ENCODE measurements at places on chromosomes 3 and 15.

GRCh38 chr3:140234256-140234655 is 299.3 kb downstream of the CLSTN2 start:
- DNase-seq: no peak

DNA sequence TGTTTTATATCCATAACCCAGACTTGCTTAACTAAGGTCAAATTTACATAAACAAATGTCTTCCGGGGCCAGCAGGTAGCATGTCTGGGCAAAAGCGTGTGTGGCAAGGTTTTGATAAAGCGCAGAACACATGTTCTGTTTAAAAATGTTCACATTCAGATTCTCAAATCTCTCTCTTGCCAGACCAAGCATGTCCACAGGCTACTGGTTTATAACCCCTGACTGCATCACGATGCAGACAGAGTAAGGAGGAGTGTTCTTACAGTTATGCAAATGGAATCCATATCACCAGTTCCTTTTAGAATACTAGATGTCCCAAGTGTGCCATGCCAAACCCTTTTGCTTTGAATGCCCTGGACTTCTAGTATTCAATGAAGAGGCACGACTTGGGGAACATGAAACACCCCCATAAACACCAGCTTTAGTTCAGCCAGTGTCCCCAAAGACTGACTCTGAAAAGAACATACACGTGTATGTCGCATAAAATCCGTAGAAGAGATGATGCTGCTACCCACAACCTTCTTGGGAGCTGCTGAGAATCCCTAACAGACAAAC is 412.0 kb downstream of the CNTN4 start:
- no peak for DNase-seq

DNA sequence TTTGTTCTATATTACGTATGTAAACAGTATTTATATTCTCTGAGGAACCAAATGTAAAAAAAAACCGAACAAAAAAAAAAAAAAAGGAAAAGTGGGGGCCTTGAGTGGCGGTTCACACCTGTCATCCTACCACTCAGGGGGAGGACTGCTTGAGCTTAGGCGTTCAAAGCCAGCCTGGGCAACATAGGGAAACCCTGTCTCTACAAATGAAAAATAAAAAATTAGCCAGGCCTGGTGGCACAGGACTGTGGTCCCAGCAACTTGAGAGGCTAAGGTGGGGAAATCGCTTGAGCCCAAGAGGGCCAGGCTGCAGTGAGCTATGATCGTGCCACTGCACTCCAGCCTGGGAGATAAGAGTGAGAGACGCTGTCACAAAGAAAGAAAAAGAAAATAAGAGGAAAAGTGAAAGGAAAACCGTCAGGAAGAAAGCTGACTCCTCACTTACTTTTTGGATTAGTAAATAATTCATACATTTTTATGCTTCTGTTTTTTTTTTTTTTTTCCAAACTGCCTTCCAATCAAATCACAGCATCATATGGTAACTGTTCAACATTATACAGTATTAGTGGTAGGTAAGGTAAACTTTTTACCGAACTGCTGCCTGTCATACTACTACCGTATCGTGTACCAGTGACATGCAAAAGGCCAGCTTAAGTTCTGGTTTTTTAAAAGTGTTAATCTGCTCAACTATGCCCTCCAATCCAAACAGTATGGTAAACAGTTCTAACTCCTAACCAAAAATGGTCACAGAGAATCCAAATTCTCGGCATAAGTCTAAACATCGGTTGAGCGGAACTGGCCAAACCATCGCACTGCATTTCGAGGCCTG is 1.2 kb downstream of the PHC3 start:
- DNase-seq: peak; percentile 14

DNA sequence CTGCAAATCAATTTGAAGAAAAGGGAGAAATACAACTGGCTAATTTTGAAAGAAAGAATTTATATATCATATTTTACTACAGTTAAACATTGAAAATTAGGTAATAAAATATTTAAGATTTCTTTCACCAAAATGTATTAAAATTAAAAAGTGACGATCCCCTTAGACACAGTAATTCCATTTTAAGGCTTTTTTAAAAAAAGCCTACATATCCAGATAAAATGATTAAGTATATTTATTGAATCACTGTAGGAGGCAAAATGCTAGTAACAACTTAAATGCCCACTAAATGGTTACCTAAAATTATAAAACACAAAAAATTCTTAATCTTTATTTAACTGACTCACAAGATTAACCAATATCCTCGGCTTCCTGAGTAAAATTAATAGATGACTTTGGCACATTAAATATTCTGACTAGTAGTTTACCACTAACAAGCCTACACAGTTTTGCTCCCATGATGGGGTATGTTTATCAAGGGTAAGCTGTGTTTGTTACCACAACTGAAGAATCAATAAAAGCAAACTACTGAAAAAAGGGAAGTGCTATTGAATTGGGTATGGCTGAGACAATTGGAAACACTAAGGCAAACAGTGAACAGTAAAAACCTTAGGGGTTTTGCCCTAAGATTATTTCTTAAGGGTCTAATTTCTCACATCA is 28.4 kb downstream of the ANKRD28 start:
- DNase-seq: no peak

DNA sequence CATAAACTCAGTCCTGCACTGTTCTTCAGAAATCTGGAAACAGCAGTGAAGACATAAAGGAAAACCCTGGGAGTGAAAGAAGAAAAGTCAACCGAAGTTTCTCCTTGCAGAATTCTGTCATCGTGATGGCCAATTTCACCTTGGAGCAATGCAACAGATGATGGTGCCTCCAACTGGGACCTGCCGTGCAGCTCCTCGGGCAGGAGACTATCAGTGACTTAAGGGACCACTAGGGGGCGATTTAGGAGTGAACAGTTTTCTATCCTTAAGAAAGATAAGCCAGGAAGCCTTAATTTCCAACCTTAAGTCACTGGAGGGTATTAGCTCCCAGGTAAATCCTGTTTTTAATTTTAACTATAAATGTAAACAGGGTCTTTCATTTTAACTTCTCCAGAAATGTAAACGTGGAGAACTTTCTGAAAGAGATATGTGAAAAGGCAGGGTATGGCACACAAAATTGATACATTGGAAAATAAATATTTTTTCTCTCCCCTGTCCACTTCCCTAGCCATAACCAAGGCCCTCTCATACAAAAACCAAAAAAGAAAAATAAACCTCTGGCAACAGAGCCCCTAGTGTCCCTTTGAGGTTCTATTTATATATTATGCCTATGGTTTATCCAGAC is 116.3 kb downstream of the PDZRN3 start:
- peak; percentile 33 for DNase-seq

DNA sequence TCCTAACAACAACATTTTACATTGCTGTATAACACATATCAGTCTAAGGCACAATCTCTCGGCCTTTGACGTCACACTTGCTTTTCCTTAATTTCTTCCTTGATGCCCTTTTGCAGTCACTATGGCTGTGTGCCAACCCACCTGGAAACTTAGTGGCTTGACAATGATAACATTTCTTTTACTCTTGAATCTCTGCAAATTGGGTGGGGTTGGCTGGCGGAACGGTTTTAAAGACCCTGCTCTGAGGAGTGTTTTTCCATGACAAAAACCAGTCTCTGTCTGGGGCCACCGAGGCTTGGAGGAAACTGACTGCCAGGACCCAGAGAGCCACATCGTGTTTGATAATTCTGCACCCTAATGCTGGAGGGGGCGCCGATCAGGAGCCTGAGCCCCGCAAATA is 115.6 kb downstream of the KLF13 start:
- DNase-seq: no peak

- no peak for DNase-seq
Measured at GRCh38 chr3:10251006-10251405, 2.7 kb downstream of the TATDN2 start.

DNA sequence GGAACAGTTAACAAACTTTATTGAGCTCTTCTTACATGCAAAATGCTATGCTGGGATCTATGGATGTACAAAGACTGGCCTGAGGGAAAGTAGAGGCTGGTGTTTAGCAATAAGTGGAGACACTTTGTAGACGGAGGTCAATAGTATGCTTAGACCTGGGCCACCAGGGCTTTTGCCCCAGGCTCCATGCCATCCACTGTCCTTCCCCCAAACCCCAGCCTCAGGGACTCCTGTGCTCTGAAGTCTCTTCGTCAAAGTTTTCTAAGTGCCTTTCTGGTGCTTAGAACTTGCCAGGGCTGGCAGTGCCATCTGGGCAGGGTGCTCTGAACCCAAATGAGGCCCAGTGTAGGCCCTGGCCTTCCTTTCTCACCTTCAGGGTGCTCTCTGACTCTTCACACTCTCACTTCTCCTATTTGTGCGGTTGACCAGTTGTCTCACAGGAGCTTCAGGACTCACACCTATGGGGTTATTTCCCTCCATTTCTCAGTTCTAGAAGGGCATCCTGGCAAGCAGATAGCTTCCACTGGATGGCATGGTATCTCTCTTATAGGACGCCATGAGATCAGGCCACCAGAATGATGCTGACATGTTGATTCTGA is 21.8 kb upstream of the KCNAB1 start:
- no peak for DNase-seq

DNA sequence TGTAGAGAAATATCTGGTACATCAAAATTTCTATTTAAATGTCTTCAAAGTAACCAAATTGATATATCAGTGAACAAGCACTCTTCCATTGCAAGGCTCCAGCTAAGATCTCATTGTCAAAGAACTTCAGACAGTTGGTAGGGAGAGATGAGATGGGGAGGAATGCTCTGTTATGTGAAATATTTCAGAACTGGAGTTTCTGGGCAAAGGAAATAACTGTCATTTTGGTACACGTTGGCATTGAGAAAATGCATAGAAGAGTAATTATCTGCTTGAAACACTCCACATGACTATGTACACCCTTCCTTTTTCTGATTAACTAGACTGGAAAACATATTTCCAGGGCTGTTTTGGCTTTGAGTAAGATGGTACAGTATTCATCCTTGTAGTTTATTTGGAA is 297.5 kb upstream of the RASGRP1 start:
- no peak for DNase-seq

- peak; percentile 23 for DNase-seq
Measured at GRCh38 chr3:134677196-134677986, 26.6 kb upstream of the KY start.

GRCh38 chr15:69535101-69535638 is 82.6 kb downstream of the RPLP1 start:
- no peak for DNase-seq

- no peak for DNase-seq
Measured at GRCh38 chr3:127783642-127784160, 38.6 kb downstream of the MGLL start.

GRCh38 chr15:75483961-75484360 is 32.5 kb upstream of the SIN3A start:
- no peak for DNase-seq

GRCh38 chr3:67884345-67884744 is 229.9 kb upstream of the SUCLG2 start:
- no peak for DNase-seq

GRCh38 chr15:78978601-78979179 is 33.8 kb upstream of the CTSH start:
- DNase-seq: no peak

DNA sequence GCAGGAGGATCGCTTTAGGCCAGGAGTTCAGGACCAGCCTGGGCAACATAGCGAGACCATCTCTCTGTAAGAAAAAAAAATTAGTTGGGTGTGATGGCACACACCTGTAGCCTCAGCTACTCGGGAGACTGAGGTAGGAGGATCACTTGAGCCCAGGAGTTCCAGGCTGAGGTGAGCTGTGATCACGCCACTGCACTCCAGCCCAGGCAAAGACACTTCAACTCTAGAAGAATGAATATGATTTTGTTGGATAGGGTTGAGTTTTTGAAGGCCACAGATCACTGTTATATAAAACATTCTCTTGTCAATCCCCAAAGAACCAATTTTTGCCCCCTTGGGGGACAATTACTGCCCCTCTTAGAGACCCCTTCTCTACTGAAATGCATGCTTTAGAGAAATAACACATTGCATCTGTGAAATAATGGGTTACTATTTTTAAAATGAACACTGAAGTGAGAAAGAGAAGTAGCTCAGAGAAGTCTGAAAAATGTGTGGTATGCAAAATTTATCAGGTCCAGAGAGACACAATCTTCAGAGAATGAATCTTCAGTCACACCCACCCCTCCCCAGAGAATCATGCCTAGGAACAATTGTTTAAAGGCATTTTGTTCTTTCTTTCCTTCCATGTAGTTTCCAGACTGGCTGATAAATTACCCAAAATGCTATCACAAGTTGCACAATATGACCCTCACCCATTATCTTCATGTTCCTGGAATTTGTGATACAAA is 42.7 kb downstream of the METTL6 start:
- no peak for DNase-seq

DNA sequence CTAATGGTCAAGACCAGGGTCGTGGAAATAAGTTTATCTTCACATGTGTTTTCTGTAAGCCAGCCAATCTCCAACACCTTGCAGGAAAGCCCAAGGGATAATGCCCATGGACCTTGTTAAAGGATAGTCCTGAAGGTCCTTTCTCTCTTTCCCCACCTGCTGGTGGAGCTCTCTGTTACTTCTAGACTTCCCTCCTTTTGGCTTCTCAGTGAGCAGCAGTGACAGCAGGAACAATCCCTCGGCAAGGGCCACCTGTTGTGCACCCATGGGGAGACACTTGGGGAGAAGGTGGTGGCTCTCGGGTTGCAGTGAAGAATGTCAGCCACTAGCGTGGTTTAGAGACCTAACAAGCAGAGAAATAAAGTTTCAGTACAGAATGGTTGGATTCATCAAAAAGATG is 84.0 kb upstream of the OSBPL11 start:
- no peak for DNase-seq

DNA sequence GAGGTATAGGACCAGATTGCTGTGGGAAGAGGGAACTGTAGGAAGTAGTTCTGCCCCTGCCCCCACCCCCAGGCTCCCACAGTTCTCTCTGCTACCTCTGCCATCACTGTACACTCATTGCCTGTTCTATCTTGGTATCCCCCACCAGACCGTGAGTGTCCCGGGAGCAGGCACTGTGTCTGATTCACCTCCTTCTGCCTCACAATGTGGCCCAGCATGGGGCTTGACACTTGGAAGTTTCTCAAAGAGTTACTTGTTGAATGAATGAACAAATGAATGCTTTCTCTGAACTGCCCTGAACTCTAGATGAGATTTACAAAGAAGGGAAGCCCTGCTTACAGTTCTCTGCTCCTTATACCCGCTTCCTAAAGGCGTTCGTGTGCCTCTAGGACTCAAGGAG is 27.1 kb upstream of the PIK3CB start:
- DNase-seq: no peak

GRCh38 chr3:144073698-144074097 is 102.1 kb downstream of the DIPK2A start:
- no peak for DNase-seq

GRCh38 chr15:74053517-74053916 is 28.8 kb downstream of the GOLGA6A start:
- no peak for DNase-seq

GRCh38 chr3:186882150-186882524 is 39.6 kb downstream of the ADIPOQ start:
- DNase-seq: peak; percentile 84
